ENCODE measurements at places on chromosomes 11 and 22. TPM values are rescaled to one million over a fixed set of nuclear protein-coding genes. Genes with fewer than 3 reads are reported as not detected.

EHF gene
- total RNA-seq = 0.75 TPM

DNA sequence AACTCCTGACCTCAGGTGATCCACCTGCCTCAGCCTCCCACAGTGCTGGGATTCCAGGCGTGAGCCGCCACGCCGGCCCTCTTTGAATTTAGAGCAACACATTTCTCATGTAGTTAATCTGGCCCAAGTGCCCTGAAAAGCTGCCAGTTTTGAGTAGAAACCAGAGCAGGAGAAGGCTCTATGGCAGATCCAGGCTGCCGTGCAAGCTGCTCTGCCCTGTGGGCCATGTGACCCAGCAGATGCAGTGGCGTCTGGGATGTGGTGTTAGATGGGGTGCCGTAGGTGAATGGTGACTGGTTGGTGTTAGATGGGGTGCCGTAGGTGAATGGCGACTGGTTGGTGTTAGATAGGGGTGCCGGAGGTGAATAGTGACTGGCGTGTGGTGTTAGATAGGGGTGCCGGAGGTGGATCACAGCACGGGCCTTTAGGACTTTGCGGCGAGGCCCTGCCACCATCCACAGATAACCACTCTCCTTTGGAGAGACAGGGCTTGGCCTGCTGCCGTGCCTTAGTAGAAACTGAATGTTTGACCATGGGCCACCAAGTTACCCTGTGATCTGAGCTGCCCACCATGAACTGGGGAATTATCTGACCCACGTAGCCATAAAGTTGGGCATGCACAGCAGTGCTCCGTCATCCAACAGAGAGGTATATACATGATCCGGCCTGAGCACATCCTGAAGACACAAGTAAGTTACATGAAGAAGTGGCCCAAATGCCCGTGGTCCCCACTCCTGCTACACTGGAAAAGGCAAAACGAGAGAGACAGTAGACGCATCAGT, 32.7 kb downstream of the ASCL2 start:
- no peaks in the 10 kb centered on the region for H3K36me3 ChIP-seq
- H3K27me3 ChIP-seq = no peaks in the 10 kb centered on the region
- H3K4me3 ChIP-seq = no peak overlapping the region

FAM180B gene
- total RNA-seq = 4.8 TPM

RAB38 gene
- 3.9 TPM for total RNA-seq
